Upper lobe of left lung (tissue), 6 donors: ENCODE measurements at places on chromosomes 5 and 9.

- no peak for DNase-seq
These were observed 82.0 kb downstream of the FRMD3 start for GRCh38 chr9:83456226-83456625.

DNA sequence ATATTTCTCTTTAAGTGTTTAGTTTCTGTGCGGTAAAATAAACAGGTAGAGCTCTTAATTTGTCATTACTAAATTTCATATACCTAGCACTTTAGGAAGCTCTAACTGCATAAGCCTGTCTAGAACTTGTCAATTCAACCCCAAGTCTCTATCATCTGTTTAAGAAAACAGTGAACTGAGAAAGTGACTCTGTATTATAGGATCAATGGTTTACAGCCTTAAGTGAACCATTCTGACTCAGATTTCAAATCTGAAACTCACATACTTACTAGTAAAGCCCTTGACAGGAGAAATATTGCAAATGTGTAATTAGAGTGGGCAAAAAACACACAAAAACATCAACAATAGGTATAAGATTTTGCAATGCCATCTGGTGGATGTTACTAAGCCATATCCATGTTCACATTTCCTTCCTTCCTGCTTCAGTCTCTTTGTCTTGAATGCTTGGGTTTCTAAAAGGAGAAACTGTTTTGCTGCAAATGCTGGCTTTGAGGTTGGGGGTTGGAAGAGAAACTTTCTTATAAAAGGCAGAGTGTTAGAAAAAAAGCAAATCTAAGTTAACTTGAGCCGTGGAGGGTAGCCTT is 101.8 kb downstream of the DOCK8 start:
- no peak for DNase-seq

- no peak for DNase-seq
These were observed 42.7 kb upstream of the ZNF608 start for GRCh38 chr5:124789104-124789605.

DNA sequence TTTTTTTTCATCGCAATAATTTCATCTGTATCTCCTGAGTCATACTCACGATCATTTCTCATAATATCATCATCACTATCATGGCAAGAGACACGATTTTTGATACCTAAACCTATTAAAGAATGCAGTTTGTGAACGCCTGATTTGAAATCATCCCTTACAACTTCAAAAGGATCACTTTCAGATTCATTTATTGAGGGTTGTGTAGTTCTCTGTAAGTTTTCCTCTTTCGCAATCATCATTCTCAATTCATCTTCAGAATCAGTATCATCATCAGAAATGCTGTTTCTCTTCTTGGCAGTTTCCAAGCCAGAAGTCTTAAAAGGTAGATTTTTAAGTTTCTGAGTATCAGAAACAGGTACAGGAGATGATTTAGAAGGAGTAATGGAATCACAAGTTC is 9.7 kb downstream of the NOL8 start:
- no peak for DNase-seq
